ENCODE measurements at places on chromosomes 5 and 9.
A peak's percentile ranks its signal among the peaks of the same experiment; 100 is the strongest.

GRCh38 chr5:150626853-150627276, 13.6 kb upstream of the SYNPO start:
- DNase-seq = no peak

DNA sequence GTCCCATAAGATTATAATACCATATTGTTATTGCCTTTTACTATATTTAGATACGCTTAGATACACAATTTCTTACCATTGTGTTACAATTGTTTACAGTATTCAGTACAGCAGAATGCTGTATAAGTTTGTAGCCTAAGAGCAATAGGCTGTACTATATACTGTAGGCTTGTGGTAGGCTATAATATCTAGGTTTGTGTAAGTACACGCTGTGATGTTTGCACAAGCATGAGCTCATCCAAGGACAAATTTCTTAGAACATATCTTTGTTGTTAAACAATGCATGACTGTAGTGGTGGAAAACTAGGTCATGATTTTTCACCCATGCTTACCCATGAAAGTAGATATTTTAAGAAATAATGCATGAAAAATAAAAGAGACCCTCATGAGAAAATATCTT, 509.4 kb upstream of the CDH18 start:
- DNase-seq = no peak

DNA sequence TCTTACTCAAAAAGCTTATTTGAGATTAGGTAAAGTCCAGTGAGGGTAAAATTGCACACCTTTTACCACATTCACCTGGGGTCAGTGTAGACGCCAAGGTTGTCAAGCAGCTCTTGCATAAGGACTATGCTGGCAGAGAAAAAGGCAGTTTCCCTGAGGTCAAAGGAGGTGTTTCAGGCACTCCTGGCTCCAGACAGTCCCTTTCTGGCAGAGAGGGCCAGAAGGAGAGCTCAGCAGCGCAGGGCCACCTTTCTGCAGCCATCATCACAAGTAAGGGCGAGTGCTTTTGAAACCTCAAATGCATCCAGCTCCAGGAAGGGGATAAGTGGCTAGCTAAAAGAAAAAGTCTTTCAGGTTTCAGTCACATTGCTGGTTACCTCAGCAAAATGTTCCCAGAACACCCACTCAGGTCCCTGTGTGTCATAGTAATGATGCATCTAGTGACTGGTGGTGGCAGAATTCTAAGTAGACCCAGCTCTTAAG, 16.7 kb upstream of the IL13 start:
- no peak for DNase-seq

DNA sequence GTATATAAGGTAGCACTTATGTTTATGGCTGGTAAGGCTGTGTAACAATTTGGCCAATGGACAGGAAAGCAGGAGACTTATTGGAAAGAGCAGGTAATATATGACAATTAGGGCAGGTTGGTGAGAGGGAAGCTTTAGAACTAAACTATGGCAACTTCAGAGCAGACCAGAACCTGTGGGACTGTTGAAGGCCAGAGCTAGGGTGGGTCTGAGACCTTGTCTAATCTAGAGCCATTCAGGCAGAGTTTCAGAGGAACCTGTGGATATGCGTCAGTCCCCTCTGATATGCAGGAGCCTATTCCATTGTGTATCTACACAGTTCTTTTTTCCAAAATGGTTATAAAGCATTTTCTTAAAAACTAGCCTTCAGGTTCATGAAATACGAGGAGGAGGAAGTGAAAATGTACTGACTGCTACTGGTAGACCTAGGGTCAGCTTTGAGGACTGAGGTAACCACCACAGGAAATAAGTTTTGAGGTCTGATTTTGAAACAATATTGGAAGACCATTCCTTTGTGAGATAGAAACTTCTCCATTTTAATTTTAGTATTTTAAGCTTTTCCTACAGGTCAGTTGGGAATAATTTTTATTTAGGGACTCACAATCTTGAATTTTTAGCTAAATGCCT, 37.6 kb downstream of the ELL2 start:
- no peak for DNase-seq

GRCh38 chr9:80143899-80144298, 572.1 kb downstream of the TLE4 start:
- DNase-seq = no peak

DNA sequence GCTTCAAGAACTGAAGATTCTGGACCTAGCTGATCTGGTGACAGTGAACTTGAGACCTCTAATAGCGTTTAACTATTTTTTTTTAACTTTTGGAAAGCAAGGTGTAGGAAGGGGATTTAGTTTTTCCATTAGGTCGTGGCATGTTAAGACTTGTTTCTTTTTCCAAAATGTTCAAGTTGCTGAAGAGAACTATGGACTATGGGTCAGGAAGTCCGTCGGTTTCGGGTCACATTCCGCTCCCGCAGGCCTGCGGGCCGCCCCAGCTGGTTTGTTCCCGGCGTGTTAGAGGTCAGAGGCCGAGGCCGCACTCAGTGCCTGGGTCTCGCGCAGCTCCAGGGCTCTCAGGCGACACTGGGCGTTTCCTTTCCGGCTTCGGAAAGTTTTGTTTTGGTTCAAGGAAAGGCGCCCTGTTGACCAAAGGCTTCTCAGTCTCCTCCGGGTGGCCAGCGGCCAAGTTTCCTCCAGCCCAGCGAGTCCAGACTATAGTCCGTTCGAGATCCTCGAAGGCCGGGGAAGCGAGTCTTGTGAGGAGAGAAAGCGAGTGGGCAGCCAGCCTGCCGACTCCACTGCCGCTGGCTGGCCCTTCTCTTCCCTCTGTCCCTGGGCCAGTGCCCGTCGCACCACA, 586 bp upstream of the FCHO2 start:
- DNase-seq = peak; percentile 1

DNA sequence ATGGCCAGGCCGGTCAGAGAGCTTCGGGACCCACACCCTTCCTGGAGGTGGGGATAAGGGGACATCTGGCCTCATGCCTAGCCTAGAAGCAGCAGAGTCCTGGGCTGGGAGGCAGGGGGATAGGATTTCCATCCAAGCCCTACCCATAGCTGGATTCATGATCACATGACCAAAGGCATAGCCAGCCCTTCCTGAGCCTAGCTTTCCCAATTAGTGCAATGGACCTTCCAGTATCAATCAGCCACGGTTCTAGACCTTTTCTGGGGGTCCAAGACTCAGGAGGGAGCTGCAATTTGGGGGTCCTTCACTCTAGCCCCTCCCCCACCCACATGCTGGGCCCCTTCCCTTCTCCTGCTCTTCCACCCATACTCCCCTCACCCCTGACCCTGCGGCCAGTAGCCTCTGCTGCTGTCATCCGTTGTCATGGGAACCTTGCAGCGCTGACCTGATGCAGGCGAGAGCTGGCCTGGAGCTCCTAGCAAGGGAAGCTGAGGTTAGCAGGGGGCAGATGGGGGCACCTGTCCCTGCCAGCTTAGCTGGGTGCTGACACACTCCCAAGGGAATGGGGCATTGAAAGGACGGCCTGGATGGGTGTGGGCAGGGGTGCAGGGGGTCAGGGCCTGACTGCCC, 44.6 kb downstream of the CXXC5 start:
- no peak for DNase-seq

DNA sequence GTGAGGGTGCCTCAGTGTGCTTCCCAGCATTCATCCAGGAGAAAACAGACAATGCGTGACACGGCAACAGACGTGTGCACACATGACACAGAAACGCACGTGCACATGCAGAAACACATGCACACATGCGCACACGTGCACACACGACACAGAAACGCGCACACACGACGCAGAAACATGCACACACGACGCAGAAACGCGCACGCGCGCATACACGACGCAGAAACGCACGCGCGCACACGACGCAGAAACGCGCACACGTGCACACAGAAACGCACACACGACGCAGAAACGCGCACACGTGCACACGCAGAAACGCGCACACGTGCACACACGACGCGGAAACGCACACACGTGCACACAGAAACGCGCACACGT, 16.5 kb downstream of the TPPP start:
- DNase-seq = no peak

DNA sequence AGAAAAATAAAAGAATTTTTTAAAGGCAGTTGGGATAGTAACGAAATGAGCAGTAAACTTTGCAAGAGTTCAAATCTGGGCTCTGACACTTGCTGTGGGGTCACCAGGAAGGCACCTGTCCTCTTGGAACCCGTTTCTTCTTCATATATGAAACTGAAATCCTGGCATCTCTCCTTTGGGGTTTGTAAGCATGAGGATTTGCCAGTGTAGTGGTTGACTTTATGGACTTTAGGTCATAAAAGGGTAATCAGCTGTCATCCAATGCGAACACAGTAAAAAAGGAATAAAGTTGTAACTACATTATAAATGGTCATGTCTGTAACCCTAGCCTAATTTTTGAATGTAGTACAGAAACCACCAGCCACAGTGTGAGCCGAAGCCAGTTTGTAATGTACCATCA, 1.3 kb downstream of the RAB14 start:
- no peak for DNase-seq

GRCh38 chr9:32524892-32525708, 896 bp downstream of the RIGI start:
- no peak for DNase-seq

DNA sequence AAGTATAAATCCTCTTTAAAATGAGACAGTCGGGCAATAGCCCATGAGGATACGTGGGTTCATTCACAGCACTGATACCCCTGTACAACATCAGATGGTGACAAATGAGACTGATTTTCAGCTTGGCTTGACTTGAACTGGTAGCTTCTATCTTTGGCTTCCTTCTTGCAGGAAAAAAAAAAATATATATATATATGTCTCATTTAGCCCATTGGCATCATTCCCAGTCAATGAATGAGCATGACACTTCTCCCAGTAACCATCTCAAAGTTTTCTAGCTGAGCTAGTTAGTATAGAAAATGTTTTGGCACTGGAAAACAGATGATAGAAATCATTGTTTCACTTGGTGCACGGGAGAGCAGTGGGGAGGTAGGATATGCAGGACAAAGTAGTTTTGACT, 222.5 kb upstream of the TAS2R1 start:
- DNase-seq = no peak

DNA sequence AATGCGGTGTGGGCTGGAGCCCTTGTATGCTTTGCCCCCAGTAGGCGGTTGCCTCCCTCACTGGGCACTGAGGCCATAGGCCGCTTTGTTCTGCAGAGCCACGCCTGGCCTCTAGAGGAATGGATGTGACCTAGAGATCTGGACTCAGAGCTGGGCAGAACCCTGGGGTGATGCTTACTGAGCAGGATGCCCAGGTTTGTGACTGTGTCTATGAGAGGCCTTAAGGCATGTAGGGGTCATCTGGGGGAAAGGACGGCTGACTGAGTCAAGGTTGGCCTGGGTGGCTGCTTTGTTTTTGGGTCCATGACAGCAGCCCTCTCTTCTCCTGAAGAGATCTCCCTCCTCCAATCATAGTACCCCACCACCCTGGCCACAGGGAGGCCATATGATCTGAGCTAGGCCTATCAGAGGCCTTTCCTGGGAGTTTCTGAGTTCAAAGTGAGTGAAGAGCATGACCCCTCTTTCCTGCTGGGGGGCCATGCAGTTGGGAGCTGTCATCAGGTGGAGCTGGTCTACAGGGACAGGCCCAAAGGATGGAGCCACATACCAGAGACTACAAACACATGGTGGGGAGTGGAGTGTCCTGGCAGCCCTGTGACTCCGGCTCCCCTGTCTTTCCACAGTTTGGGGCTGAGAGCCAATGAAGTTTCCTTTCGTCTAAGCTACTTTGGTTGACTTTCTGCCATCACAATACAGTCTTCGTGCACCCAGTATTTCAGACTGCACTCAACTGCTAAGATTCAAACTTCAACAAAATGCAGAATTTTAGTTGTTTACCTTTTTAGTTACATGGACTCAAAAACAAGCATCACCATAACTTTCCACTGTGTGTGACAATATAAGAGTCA, 165.4 kb downstream of the AUH start:
- no peak for DNase-seq
